Myometrial cell (primary cell): ENCODE measurements at places on chromosomes 12 and 14. TPM values are rescaled to one million over a fixed set of nuclear protein-coding genes. Genes with fewer than 3 reads are reported as not detected.

The IFI27 gene
- 0.58 and 1.4 TPM in 2 replicates for total RNA-seq

The TAS2R31 gene
- total RNA-seq = 0.18 TPM in 1 of 2 replicates, not detected in the other

The MED13L gene
- total RNA-seq = 34.4 and 50.7 TPM in 2 replicates

The PTCSC3 gene
- not detected in 2 replicates for total RNA-seq

The DPY19L2 gene
- 1.4 and 7.6 TPM in 2 replicates for total RNA-seq

The CBLN3 gene
- total RNA-seq = 2.8 and 4.6 TPM in 2 replicates

The LALBA gene
- not detected in 2 replicates for total RNA-seq

The FGF6 gene
- not detected in 2 replicates for total RNA-seq
